ENCODE measurements at places on chromosomes 1 and 21. TPM values are rescaled to one million over a fixed set of nuclear protein-coding genes. Genes with fewer than 3 reads are reported as not detected.

CASZ1 gene
- 0.11 TPM for polyA plus RNA-seq

F5 gene
- not detected for polyA plus RNA-seq

DNA sequence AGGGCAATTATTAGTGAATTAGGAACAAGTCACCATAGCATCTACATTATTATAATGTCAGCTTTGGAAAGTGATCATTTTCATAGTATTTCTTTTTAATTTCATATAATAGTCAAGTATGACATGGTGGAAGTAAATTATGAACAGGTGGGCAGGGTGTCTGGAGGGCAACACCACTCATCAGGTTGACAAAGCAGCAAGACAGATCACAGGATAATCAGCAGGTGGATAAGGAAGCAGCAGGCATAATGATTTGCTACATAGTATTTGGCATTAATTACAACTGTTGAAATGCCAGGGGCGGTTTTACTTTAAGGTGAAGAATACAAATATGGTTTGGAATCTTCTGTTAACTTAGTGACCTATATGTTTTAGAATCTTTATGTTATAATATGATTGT lies 1342.2 kb downstream of the PLA2G4A start:
- no peak for DNase-seq

GRCh38 chr1:198125995-198126735 lies 30.6 kb upstream of the NEK7 start:
- peak; percentile 56 for DNase-seq

GRCh38 chr1:228393268-228393701 lies 13.3 kb downstream of the TRIM11 start:
- peak; percentile 84 for DNase-seq

DNA sequence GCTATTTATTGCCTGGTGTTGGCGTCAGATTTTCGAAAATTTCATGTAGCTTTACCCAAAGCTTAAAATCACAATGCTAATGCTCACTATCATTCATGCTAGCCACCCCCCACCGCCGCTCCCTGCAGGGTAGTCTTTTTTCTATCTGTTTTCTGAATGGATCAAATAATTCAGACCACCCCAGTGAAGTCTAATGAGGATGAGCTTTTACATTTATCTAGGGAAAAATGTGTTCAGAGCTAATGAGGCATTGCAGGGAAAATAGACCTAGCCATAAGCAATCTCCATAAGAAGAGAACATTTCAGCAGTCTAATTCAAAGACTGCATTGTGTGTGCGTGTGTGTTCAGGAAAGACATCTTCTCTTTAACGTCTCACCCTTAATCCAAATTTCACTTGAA lies 533.0 kb upstream of the PRMT6 start:
- DNase-seq, result no peak
